ENCODE measurements at places on chromosomes 1 and 21. TPM values are rescaled to one million over a fixed set of nuclear protein-coding genes. Genes with fewer than 3 reads are reported as not detected.

- DNase-seq, result no peak
Measured at GRCh38 chr1:113747376-113747775, 11.9 kb downstream of the PHTF1 start.

DNA sequence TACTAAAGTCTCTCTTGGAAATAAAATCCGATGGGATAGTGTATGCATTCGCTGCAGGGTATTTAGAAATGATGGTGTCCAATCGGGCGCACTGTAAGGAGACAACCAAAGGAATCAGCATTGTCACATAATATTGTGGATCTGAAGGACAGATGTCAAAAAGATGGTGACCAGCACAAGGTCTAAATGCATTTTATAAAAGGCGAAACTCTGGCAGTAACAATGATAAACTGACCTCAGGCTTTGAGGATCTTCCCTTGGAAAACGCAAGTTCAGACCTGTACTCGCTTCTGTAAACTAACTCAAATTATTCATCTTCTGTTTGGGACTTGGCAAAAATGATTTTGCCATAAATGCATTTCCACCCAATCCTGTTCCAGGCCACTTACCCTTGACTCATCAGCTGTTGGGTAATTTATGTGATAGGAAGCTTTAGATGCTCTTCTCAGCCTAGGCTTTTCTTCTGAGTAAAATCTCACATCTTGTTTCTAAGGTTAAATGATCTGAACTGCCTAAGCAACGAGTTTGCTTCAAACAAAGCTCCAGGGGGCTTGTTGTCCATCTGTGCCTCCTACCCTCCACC lies 33.8 kb downstream of the STPG1 start:
- no peak for DNase-seq

DNA sequence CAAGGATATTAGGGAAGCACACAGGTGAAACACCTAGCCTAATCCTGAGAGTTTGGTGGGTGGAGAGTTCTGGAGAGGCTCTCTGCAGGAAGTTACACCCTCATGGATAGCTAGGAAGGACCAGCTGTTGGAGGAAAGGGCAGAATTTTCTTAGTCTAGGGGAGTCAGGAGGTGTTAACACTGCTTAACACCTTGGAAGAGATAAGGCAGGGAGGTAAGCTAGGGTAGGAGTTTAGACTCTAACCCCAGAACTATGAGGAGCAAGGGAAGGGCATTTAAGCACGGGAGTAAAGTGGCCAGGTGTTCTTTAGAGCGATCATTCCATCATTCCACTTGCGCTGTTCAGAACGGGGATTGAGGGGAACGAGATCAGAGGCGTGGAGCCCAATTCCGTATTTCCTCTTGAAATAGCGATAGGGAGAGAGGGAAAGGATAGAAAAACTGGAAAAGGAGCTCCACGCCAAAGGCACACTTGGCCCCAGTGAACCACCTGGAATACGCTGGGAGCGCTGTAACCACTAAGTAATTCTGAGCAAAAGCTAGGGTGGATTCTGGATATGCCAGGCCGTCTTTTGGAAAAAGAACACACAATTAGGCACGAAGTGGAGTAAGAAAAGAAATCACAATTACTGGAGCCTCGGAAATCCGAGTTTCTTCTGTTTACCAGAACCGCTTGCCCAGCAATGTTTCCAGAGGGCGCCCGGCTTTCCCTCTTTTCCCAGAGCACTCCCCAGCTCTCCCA lies 1.5 kb upstream of the GPR137B start:
- no peak for DNase-seq

GRCh38 chr1:158357441-158357840 lies 3.7 kb downstream of the CD1E start:
- DNase-seq, result no peak

DNA sequence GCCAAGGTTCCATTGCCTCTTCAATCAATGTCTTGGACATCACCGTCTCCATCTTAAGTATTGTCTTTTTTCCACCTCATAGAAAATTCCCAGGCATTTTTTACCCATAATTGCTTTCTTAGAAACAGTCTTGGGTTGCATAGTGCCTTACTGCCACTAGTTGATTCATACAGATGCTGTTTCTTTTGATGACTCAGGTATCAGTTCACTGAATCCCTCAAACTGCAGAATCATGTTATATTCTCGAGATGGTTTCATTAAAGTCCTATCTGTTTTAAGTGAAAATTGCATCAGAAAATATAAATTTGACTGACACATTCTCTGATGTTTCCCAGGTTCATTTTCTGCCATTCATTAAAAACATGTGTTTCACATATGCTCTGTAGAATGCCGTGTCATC lies 1489.1 kb downstream of the BRINP3 start:
- no peak for DNase-seq

- DNase-seq, result no peak
Measured at GRCh38 chr21:36282568-36283230, 37.3 kb upstream of the MORC3 start.

GRCh38 chr1:34983700-34984355 lies 1.3 kb downstream of the TMEM35B start:
- DNase-seq, result no peak

DNA sequence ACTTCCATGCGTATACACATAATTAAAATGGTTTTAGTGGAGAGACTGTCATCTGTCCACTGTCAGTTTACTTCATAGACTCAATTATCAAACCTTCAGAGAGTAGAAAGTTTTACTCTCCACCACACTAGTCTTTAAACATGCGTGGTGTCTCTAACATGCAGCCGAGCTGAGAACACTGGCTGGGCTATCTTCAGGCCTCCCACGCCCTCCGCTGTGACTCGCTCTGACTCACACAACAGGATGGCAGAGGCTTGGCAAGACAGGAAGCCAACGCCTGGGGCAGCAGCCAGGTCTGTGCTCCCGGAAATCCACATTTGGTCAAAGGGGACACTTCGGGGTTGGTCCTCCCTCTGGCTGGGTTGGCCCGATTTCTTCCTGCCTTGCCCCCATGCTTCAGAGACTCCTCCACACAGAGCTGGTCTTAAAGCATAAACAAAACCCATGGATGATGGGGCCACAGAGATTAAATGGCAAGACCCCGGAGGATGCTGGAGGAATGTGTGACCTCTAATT lies 22.7 kb upstream of the IFNGR2 start:
- DNase-seq, result peak; percentile 90

GRCh38 chr1:211885747-211886522 lies 55.4 kb upstream of the LPGAT1 start:
- DNase-seq, result no peak

DNA sequence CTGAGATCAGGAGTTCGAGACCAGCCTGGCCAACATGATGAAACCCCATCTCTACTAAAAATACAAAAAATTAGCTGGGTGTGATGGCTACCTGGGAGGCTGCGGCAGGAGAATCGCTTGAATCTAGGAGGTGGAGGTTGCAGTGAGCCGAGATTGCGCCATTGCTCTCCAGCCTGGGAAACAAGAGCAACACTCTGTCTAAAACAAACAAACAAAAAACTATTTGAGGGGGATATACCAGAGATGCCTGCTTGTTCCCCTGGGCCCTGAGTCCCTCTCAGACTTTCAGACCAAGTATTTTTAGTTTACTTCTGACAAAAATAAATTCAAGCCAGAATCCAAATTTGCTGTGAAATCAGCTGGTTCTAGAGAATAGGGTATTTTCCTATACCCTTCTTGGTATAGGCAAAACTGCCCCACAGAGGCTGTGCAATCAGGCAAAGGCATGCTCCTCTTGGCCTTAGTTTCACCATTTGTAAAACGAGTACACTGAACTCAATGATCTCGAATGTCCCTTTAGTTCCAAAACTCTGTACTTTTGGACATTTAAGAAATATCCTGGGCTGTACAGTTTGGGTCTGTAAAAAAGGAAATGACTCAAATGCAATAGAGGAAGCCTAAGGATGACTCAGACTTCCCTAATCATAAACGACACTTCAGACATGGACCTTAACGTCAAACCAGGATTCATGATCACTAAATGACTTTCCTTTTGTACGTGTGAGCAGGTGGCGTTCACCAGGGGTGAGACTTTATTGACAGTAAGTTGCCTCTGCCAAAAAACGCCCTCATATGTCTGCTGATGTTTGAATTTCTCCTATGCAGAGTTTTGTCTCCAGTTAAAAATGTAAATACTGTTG lies 16.1 kb downstream of the ENSA start:
- DNase-seq, result peak; percentile 59

DNA sequence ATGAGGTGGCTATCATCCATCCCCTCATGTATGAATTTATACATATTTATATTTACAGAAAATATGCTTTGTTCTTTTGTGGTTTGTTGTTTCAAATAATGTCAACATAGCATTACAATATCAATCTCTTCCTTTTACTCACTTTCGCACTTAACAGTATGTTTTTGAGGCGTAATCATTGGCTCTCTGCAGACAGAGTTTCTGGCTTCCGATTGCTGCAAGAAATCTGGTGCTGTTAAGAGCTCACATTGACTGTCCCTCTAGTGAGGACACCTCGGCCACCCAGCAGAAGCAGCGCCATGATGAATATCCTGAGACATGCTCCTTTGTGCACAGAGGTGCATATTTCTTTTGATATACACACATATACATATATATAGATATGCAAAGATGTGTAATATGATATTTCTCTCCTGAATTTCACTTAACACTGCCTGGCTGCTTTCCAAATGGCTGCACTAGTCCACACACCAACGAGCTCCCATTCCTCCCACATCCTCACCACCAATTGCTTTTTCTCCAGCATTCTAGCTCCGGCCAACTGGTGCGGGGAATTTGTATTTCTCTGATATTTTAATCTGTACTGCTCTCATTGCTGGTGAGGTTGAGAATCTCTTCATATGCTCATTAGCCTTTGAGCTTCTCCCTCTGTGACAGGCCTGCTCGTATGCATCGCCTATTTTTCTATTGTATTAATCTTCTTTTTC lies 248.4 kb downstream of the SIPA1L2 start:
- DNase-seq, result no peak

GRCh38 chr1:51303751-51304251 lies 26.6 kb downstream of the TTC39A start:
- DNase-seq, result peak; percentile 64

DNA sequence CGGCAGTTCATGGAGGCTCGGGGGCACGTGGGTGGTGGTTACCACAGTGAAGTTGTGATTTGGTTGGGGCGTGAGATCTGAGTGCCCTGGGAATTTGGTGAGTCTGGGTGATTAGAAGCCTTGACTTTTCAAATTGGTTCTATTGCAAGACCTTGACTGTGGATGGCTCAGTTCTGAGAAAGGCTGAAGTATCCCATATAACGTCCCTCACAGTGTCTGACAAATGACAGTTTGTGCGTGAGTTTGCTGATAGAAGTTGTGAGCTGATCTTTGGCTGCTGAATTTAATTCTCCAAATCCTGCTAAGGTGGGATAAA lies 549 bp downstream of the MSH4 start:
- no peak for DNase-seq

DNA sequence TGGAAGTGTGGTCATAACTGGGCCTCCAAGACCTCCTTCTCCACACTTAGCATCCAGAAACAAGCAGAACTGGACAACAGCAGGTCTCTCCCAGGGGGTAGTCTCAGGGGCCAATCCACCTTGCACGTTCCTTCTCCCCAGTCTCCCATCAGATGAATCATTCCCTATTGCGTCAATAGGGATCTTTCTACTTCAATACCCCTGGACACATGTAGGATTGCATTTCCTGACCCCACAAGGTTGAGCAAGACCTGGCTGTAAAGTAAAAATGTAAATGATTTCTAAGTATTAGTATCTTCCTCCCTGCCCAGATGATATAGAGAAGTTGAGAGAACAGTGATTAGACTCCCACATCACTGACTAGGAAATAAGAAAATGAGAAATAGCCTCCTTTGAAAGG lies 224.5 kb upstream of the CSF3R start:
- no peak for DNase-seq

DNA sequence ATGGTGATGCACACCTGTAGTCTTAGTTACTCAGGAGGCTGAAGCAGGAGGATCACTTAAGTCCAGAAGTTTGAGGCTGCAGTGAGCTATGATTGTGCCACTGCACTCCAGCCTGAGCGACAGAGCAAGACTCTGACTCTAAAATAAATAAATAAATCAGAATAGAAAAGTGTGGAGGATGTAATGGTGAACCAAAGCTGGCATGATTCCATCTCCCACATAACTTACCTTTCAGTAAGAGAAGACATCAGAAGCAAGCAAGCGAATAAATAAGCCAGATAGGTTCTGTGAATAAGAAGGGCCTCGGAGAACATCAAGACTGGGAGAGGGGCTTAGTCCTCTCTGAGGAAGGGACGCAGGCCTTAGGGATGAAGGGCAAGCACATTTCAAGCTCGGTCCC lies 59.5 kb downstream of the TOMM20 start:
- no peak for DNase-seq

DNA sequence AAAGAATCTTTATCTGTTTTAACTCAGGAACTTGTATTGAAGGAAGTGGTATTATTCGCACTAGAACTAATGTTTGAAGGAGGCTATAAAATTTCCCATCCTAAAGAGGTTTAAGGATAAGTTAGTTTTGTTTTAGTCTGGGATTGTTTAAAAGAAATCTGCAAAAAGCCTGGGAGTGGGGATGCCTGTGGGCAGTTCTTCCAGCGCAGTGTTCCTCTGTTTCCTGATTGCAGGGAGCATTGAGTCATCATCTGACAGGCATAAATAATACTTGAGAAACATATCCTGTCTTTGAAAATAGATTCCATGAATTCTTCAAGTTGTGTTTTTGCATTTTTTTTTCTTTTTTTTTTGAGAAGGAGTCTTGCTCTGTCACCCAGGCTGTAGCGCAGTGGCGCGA lies 350.8 kb upstream of the PTBP2 start:
- no peak for DNase-seq

DNA sequence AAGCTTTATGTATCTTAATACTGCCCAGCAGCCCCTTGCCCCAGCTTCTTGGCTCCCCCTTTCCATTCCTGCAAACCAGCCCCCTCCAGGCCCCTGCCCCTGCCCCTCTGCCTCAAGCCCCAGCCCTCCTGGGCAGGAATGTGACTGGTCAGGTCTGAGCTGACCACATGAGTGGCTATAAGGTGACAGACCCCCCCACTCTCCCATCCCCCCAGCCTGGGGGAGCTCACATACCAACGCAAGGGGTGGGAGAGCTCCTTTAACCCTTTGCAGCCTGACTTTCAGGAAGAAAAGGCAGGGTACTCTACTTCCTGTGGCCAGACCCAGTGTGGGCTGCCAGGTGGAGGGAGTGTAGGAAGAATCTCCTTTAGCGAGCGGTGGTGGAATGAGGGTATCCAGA lies 33.2 kb downstream of the AHDC1 start:
- DNase-seq, result no peak

DNA sequence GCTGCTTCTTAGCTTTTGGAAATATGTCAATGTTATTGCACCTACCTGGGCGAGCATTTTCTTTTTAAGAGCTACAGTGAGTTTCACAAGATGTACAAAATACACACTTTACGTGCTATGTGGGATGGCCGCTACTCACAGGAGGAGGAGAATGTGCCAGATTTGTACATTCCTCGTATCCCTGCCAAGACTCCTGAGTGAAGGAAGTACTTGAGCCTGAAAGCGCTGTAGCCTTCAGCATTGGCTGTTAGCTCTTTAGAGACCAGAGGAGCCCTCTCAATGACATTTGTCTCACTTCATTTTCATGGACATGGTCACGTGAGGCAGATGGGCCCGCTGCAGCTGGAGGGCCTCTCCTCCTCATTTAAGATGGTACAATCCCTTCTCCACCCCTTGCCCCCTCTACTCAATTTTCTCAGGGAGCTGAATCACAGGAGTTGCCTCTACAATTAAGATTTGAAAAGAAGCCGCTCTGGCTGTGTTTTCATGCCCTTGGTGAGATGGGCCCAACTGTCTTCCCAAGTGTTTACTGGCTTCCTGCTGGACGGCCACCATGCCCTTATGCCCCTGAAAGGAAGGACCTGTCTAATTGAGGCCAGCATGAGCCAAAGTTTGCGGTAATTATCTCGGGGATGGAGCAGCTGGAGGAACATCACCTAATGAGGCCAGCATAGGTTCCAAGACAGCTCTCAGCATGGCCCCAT lies 442.6 kb downstream of the PRDM2 start:
- DNase-seq, result no peak

The CDC14A gene
- total RNA-seq, result 9.5 TPM

The PPM1J gene
- 0.94 TPM for total RNA-seq

The CD1E gene
- total RNA-seq, result not detected

The HSPA6 gene
- total RNA-seq, result 0.34 TPM
